ENCODE measurements at places on chromosomes 2 and 18.

DNA sequence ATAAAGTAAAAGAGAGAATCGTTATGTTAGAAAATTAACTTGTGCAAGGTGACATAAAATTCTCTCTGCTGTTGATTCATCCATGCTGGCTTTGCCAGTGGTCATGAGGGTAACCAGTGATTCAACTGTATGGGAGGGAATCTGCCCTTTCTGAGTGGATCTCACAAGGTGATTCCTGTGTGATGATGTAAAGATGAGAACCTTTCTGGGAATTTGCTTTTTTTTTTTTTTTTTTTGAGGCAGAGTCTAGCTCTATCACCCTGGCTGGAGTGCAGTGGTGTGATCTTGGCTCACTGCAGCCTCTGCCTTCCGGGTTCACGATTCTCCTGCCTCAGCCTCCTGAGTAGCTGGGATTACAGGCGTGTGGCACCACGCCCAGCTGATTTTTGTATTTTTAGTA is 23.3 kb downstream of the RAB31 start:
- DNase-seq: no peak

- no peak for DNase-seq
Observed at GRCh38 chr18:36931106-36931505, 102.2 kb downstream of the KIAA1328 start.

DNA sequence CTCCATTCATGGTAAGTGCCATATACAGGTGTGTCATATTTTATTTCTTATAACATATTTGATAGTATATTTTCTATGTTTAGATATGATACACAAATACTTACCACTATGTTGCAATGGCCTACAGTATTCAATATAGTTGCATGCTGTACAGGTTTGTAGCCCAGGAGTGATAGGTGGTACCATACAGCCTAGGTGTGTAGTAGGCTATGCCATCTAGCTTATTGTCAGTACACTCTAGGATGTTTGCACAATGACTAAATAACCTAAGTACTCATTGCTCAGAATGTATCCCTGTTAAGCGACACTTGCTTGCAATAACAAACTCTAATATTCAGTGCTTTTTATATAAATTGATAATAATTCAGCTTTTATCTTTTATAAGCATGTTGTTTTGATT is 563.1 kb upstream of the LINC00305 start:
- DNase-seq: no peak

GRCh38 chr2:9820020-9820973 is 23.0 kb upstream of the TAF1B start:
- no peak for DNase-seq

GRCh38 chr2:113183264-113183663 is 9.5 kb downstream of the PSD4 start:
- DNase-seq: no peak

DNA sequence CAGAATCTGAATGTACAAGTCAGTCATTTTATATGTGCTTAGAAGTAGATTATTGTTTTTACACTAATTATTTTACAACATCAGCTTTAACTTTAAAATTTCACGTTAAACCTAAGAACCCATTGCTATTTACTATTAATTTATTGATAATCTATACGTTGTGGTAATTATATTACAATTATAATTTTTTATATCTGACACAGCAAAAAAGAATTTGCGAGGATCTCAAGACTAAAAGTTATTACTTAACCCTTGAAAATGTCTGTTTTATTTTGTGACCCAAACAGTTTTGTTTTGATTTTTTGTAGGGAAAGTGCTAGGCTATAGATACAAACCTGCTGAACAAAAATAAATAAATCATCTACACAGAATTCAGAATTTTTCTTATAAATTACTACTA is 30.3 kb downstream of the BAZ2B start:
- DNase-seq: no peak

DNA sequence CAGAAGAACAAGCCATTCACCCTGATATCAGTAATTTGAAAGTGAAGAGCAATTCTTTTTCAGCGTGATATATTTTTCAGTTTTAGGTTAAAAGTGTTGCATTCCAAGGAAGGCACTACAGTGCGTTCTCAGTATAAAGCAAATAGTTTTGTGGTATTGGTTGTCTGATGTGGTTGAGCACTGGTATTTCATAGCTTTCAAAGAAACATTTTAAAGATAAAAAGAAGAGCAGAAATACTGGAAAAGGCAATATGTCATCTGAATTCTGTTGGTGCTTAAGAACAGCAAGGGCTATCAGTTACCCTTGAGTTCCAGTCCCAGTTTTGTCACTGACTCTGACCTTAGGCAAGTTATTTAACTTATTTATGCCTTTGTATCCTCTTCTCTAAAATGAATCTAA is 191.6 kb downstream of the BABAM2 start:
- no peak for DNase-seq

GRCh38 chr2:101551336-101551888 is 76.5 kb upstream of the RFX8 start:
- DNase-seq: no peak

GRCh38 chr18:57863706-57864105 is 60.6 kb upstream of the ATP8B1 start:
- DNase-seq: no peak

DNA sequence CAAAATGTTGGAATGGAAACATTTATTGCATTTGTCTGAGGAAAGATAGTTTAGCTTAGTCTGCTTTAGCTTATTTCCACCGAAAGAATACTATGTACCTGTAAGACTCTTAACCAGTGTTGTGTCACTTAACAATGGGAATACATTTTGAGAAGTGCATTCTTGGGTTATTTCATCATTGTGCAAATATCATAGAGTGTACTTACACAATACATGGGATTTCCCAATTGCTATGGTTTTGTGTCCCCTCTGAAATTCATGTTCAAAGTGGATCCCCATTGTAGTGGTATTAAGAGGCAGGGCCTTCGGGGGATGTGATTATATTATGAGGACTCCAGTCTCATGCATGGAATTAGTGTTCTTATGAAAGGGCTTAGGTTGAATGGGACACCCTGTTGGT is 249.4 kb upstream of the UBE2E3 start:
- no peak for DNase-seq

Measured in nephron progenitor cell (in vitro differentiated cells).